ENCODE measurements at places on chromosomes 2 and 18.

DNA sequence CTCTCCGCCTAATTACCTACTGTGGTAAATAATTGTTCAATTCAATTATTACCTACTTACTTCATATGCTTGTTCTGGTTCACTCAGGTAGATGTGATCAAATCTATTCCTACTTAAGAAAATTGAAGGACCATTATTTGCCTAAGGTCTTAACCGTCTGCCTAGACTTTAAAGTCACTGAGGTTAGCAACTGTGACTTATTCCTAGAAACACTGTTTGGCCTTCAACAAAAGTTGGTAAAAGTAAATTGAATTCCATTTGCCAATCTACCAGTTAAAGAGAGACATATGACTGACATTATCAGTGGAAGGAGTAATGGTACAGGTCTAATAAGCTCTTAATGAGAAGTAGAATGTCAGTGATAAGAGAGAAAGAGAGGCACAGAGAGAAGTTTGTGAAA is 491.5 kb downstream of the NYAP2 start:
- DNase-seq = no peak

GRCh38 chr2:52939250-52939649 is 828.4 kb upstream of the CHAC2 start:
- DNase-seq = no peak

- no peak for DNase-seq
Measured at GRCh38 chr2:241859017-241859435, 332 bp upstream of the PDCD1 start.

DNA sequence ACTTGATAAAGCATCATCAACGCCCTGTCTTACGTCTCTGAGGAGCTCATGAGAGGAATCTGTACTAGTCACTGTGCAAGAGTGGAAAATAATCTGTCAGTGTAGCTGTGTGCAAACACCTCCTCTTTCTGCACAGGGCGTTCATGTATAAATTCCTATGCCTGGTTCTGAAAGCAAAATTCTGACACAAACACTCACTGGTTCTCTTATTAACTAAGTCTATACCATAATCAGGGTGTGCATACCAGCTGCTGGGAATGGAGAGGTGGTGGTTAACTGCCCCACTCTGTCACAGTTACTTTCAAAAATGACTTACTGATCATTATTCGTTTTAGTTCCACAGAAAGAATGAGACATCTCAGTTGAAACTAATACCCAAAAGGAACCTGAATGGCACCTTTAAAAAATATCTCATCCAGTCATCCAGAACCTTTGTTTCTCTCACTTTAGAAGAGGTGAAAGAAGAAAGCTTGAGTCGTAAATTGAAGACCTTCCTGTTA is 35.7 kb downstream of the STK39 start:
- DNase-seq = no peak

DNA sequence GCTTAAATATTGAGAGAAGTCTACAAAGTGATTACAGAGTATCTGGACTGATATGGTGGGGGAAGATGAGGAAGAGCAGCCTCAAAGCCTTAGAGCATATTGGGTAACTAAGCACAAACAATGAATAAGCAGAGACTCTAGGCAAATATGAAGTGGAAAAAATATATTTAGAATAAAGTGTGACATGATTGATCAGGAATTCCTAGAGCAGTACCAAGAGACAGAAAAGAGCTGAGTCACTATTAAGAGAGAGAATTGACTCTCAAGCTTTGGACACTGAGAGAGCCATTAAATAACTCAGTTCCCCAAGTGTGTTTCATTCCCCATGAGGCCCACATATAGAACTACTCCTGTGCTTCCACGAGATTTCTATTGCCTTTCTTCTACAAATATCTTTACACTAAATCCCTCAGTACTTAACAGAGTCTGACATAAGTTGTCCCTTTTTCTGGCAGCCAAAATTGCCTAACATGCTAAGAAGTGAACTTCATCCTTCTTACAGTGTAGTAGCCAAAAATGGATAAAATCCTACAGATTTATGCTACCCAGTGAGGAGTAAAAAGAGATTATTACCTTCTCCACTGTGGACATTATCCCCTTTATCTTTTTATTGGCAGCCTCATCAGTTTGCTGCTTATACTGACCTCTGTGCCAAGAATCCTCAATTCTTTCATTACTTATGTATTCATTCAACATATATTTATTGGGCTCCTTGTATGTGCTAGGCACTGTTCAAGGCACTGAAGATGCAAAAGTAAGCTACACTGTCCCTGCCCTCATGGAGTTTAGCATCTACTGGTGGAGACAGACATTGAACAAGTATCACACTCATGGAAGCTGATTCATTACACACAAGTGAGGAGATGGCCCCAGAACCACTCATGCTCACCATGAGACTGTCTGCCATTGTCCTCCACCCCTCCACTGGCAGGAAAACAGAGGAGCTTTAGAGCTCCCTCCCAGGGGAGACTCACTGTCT is 45.4 kb downstream of the SLC40A1 start:
- DNase-seq = peak; percentile 23

DNA sequence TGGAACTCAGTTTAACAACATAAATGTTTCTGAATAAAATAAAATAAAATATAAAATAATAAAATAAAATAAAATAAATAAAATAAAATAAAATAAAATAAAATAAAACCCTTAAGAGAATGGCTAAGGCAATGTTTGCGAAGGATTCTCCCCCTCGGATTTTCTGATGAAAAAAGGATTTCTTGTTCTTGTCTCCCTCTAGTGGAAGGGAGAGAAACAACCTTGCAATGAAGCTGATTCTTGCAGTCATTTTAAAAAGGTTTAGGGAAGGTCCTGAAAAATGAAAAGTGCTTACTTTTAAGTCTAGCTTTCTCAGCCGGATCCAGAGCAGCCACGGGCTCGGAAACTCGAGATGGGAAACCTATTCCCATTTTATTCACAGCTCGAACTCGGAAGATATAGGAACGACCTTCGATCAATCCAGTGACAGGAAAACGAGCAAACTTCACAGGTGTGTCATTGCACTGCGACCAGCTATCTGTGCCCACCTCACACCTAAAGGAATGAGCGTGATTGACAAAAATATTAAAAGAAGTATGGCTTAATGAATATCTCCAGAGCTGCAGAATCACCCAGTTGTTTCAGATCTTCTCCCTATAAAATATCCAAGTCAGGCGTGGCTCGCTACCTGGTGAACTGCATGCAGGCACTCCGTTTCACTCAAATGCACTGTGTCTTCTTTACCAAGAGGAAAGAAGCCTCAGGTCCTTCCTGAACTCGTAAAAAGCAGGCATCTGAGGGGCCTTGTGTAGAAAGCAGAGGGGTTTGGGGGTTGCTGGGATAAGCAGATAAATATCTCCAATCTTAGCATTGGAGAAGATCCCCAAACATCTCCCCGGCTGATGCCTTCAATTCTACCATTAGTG is 68.1 kb downstream of the MYOM1 start:
- DNase-seq = peak; percentile 53

DNA sequence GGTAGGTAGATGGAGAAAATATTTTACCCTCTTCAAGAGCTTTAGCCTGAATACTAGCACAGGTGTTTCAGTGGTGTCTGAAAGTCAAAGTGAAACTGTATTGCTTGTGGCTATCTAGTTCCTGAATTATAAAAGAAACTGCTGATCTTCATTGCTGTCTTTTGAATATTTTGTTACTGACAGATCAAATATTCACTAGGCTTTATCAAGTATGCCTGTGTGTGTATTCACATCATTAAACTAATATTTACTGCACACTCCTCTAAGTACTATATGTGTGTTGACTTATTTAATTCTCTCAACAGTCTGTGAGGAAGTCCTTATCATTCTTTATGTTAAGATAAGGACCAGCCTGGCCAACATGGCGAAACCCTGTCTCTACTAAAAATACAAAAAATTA is 139.6 kb downstream of the SOCS6 start:
- no peak for DNase-seq

- DNase-seq = no peak
Measured at GRCh38 chr2:37232131-37232933, 874 bp downstream of the NDUFAF7 start.

DNA sequence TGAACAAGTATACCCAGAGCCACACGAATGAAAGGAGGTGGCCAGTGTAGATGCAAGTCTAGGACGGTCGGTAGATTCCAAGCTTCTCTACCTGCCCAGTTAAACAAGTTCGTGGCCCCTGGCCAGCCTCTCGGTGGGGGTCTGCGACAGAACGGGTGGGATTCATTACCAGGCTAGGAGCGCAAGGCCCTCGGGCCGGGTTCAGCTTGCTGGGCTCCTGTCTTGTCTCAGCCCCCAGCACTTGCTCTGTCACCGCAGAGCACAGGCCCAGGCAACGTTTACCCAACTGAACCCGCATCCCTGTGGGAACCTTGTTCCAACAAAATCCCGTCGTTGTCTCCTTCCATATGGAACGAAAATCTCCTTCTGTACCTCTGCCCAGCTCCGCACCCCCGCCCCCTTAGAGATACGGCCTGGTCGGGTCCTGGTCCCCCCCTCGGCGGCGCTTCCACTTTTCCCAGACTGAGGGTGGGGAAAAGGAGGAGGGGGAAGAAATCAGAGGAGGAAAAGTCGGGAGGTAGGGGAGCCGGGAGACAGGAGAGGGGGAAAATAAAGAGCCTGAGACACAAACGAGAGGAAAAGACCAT is 1.9 kb upstream of the EMX1 start:
- DNase-seq = no peak

GRCh38 chr2:102082571-102083392 is 59.8 kb upstream of the IL1R1 start:
- DNase-seq = peak; percentile 90

GRCh38 chr2:72162574-72162973 is 14.9 kb upstream of the CYP26B1 start:
- no peak for DNase-seq

DNA sequence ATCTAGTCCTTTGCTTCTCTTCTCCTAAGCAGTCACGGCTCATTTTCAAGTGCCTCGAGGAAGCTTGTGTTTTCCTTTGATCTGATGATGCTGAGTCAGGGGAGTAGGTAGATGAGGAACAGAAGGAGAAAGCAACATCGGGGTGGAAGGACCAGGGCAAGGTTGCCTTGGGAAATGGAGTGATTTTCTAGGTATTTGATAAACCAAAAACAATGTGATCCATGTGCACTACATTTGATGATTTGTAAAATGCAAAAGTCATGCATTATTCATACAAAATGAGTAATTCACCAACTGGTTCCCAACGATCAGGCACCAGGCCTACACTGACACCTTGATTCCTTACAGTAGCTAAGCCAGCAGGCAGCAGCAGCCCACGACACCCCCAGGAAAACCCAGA is 205.3 kb downstream of the ANAPC1 start:
- peak; percentile 37 for DNase-seq

- no peak for DNase-seq
Measured at GRCh38 chr2:83022631-83023210, 1436.4 kb downstream of the SUCLG1 start.

DNA sequence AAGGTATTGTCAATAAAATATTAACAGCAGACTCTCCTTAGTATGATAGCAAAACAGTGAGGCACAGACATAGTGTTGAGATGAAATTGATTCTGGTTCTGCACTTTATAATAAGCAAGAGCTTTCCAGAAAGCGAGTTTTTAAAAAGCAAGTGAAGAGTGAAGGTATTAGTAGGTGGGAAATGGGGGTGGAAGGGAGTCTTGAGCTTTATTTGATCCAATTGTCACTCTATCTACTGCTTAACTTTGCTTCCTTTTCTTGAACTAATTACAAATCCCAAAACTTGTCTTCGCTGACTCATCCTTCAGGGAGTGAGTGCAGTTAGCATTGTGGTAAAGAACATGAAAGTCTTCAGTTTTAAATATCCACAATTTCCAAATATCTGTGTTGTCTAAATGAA is 120.6 kb upstream of the BOD1L2 start:
- no peak for DNase-seq

- no peak for DNase-seq
Measured at GRCh38 chr2:241134711-241135110, 14.6 kb downstream of the PASK start.

GRCh38 chr18:13445241-13445897 is 226.8 kb downstream of the LDLRAD4 start:
- no peak for DNase-seq

GRCh38 chr2:109455731-109456691 is 157.8 kb downstream of the SEPTIN10 start:
- DNase-seq = no peak

DNA sequence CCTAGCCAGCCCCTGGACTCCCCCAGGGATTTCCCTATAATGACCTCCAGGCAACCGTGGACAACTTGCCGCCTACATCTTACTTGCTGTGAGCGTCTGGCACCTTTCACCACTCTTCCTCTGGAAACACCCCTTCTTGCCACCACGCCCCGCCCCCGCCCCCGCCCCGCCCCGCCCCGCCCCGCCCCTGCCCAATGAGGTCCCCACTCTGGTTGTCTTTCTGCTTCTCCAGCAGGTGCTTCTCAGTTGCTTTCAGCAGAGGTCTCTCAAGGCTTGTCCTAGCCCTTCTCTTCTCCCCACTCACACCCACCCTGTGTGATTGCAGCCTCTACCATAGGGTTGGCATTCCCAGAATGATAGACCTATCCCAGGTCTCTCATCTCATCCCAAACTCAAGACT is 214.5 kb downstream of the EN1 start:
- DNase-seq = no peak

DNA sequence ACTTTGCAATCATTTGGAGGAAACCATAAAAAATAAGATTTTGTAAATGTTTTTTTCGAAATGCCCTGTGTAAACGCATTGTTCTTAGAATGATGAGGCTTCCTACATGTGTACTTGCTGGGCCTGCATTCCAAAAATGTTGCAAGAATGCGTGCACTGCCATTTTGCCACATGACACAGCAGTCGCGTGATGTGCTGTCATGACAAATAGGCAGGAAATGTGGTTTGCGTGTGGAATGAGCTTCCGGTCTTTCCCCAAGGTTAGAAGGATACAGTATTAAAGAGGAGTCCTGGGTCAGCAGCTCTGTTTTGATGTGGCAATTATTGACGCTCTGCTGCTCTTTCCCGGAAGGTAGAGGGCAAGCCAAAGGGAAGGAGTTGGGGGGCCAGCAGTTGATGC is 18.1 kb upstream of the SERPINB2 start:
- peak; percentile 81 for DNase-seq

- DNase-seq = peak; percentile 57
Measured at GRCh38 chr18:3454365-3455089, 4.6 kb downstream of the TGIF1 start.

GRCh38 chr2:230124757-230125431 is 56.2 kb upstream of the SLC16A14 start:
- DNase-seq = peak; percentile 78

All from inflammatory macrophage treated with lipopolysaccharide for 4 hours (primary cell).